Islet precursor cell (in vitro differentiated cells): ENCODE measurements at places on chromosomes 13 and 19.

DNA sequence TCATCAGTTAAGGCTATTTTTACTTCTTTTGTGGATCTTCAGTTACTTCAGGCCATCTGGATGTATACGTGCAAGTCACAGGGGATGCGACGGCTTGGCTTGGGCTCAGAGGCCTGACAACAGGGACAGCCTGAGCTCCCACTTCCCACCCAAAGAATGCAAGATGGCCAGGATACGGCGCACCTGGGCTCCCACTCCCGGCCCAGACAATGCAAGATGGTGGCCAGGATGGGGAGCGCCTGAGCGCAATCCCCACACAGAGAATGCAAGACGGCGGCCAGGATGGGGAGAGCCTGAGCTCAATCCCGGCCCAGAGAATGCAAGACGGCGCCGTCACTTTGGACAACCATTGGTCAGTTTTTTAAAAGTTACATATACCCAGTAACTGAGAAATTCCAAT lies 25.3 kb upstream of the MIER2 start:
- peak; percentile 30 for DNase-seq

DNA sequence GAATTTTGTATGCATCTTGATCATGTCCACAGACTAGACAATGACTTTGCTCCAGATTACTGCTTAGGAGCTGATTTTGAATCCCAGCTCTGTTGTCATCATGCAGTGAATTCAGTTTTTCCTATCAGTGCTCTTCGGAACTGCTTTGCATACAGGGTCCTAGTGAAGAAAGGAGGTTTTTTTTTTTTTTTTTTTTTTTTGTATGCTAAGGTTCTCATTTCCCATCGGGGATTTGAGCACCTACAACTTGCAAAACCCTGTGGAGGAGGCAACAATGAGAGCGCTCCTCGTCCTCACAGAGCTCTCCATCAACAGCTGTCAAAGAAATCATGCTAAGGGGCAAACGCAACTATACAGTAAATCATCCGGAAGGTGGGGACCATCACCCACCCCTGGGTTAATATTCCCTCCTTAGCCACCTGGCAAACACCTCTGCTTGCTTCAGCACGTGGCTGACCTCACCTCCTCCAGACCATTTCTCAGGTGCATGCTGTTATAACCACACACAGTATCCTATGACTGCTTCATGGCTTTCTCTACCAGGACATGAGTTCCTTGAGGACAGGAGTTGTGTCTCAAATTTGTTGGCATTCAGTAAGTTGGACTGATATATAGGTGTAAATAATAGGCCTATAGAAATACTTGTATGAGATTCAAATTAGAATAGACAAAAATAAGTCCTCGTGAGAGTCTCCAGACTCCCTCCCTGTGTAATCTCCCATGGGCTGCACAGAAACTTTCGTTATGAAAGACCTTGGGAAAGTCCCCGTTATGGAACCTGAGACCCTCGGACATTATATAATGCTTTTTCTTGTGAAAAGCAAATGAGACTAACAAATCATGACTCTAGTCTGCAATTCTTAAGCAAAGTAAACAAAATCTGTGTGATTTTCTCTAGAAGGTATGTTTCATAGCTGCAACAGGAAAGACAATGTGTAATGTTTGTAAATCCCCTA lies 113.8 kb downstream of the KATNAL1 start:
- no peak for DNase-seq

GRCh38 chr13:91946498-91947070 lies 548.2 kb downstream of the GPC5 start:
- DNase-seq: no peak

GRCh38 chr13:67226696-67227095 lies 3.4 kb downstream of the PCDH9 start:
- no peak for DNase-seq

GRCh38 chr19:48997972-48998371 lies 4.3 kb downstream of the RUVBL2 start:
- DNase-seq: peak; percentile 92

DNA sequence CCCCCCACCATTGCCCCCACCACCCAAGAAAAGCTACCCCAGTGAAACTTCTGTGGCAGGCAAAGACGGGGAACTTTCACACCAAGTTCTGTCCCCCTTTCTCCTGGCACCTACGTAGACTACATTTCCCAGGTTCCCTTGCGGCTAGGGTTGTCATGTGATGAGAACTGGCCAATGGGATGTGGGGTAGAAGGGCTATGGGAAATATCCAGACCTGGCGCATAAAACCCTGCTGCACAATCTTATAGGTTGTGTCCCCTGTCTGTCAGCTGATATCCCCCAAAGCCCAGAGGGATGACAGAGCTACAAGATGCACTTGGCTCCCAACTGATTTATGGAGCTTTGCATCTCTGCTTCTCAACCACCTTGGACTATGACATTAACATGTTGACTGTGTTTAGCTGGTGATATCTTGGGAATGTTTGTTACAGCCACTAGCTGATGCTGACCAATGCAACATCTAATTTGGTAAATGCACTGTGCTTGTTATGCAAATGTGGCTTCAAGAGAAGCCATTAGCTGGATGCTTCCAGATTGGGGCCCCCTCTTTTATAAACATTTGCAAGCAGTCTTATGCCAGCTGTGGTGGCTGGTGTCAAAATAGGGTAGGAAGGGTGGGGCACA lies 6.1 kb downstream of the SH2D3A start:
- no peak for DNase-seq

GRCh38 chr19:48466561-48467325 lies 2.4 kb upstream of the CYTH2 start:
- DNase-seq: no peak

DNA sequence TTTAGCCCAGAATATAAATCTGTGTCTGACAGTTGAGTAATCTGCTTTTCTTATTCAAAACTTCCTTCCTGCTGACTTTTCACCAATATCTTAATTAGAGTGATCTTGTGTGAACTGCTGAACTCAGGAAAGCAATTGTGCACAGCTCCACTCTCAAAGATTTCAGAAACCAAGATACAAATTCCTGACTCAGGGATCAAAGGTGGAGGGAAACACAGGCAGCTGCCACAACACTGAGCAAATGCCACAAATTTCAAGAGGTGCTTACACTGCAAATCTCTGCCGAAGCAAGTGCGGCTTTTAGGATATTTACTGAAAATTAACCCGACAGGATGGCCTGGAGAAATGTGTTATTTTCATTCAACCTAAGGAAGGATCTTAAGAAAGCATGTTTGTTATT lies 111.4 kb downstream of the STOML3 start:
- no peak for DNase-seq

DNA sequence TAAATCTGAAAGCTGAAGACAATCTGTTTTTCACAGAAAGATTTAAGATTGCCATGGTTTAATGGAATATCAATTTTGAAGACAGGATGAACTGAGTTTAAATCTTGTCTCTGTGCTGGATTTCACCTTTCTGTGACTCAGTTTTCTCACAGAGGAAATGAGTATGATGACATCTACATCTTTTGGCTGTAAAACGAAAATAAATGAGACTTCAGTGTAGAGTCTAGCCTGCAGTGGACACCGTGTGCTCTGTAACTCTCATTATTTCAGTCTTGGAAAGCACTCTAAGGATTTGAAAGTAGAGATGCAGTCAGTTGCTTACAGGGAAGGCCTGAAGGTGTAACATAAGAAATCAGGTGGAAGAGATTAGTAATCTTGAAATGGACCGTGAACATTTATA lies 150.4 kb downstream of the NALCN start:
- no peak for DNase-seq

DNA sequence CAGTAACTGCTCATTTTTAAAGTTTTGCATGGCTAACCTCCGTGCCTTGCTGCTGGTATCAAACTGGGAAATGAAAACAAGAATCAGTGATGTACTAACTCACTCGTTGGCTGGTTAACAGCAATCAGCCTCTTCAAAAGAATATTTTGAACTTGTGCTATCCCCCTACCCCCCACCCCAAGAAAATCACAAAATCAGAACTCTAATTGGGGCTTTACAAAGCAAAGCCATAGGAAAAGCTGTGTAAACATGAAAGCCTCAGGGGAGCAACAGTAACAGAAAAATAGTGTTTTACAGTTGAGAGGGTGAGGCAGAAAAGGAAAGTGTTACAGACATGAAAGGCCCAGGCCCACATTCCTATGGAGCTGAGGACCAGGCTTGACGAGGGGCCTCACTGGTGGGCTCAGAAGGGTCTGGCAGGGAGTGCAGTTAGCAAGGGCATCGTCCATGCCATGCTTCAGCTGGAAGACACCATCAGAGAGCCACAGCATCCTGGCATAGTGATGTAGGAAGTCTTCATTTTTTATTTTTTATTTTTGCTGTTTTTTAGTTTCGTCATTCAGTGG lies 217.6 kb downstream of the PCCA start:
- no peak for DNase-seq

DNA sequence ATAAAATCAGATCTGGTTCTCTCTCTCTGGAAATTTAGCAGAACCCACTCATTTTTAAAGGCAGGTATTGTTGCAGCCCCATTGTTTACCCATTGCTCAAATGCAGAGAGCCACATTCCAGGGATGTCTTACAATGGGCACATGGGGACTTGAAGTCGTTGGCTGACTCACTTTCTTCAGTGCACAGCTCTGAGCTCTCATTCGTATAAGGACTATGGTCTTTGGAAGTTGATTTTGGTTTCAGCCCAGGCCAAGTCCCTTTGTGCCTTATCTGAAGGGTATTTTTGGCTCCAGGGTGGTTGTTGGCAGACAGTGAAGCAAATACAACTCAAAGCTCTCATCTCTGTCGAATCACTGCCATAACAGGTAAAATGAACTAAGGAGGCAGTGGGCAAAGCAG lies 47.3 kb upstream of the CLDN10 start:
- peak; percentile 75 for DNase-seq

GRCh38 chr19:6853868-6854267 lies 33.5 kb upstream of the ADGRE1 start:
- DNase-seq: no peak

DNA sequence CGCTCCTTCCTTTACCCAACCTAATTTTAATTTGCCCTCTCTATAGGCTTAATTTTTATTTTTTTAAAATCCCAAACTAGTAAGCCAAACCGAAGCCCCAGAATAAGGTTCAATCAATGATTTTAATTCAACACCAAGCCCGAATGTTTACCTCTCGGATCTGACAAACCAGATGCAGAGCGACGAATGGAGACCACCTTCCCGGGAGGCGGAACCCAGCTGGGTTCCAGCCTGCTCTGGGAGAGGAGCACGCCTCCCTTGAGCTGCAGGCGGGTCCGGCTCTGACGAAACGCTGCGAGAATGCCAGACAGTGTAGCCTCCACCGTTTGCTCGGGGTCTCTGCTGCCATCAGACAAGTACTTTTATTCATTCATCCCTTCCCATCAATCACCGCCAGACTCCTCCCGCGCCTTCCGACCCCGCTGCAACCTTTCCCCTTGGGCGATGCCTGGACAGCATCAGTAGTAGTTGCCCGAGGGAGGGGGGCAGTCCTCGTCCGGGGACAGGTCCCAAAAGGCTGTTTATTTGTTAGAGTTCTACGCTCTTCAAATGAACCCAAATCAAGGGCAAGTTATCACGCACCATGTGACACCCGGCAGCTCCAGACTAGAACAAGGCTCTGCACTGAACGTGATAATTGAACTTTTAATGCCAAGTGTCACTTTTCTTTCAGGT lies 752 bp upstream of the EDNRB start:
- DNase-seq: peak; percentile 94

DNA sequence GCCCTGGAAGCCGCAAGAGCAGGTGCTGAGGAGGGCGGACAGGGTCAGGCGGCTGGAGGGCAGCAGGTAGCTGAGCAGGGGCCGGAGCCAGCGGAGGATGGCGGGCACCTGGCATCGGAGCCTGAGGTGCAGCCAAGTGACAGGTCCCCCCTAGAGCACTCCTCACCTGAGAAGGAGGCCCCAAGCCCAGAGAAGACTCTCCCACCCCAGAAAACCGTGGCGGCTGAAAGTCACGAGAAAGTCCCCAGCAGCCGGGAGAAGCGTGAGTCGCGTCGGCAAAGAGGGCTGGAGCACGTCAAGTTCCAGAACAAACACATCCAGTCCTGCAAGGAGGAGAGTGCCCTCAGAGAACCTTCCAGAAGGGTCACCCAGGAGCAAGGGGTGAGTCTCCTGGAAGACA lies 20.5 kb upstream of the USE1 start:
- DNase-seq: no peak

GRCh38 chr13:98598043-98598442 lies 21.1 kb upstream of the STK24 start:
- no peak for DNase-seq

DNA sequence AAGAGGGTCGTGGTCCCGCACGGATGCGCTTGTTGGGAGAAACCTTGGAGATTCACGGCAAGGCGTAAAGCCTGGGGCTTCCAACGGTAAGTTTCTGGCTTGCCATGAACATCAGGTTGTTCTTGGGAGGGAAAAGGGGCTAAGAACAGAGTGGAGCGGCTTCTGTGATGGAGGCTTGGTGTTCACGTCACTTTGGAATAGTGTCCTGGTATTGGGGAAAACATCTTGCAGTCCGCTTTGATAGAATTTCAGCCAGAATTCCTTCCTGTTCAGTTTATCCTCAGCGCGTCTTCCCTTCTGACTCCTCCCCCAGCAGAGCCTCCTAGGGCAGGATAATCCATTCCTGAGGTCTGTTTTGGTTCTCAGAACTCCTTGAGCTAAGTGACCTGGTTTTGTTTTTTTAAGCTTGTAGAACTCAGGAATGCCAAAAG lies 2.0 kb downstream of the KCTD15 start:
- DNase-seq: peak; percentile 77

GRCh38 chr19:54023191-54023590 lies 31.8 kb downstream of the CACNG6 start:
- DNase-seq: no peak

GRCh38 chr13:113970810-113971470 lies 2.9 kb downstream of the C13orf46 start:
- DNase-seq: no peak

GRCh38 chr19:18422530-18423191 lies 3.5 kb downstream of the SSBP4 start:
- no peak for DNase-seq

GRCh38 chr19:47886010-47886559 lies at the start of gene SULT2A1:
Gene SULT2A1 (minus strand): TSS chr19:47886315. CDS start chr19:47886257, 58 bp downstream.
- DNase-seq: no peak

DNA sequence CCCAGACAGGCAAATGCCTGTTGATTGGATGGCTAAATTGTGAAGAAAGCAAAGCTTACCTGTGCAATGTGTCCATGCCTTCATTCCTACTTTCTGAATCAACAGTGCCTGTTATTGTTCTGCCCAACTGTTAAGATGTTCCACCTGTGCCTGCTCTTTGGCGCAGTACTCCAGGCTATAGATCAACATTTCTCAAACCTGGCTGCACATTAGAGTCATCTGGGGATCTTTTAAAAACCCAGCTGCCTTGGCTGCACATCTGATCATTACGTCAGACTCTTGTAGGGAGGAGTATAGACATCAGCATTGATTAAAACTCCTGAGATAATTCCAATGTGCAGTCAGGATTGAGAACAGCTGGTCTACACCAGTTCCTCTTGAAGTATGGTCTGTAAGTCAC lies 16.2 kb upstream of the CPB2 start:
- no peak for DNase-seq
